Upper lobe of left lung (tissue), 6 donors: ENCODE measurements at places on chromosomes 11 and 22. TPM values are rescaled to one million over a fixed set of nuclear protein-coding genes. Genes with fewer than 3 reads are reported as not detected.

DNA sequence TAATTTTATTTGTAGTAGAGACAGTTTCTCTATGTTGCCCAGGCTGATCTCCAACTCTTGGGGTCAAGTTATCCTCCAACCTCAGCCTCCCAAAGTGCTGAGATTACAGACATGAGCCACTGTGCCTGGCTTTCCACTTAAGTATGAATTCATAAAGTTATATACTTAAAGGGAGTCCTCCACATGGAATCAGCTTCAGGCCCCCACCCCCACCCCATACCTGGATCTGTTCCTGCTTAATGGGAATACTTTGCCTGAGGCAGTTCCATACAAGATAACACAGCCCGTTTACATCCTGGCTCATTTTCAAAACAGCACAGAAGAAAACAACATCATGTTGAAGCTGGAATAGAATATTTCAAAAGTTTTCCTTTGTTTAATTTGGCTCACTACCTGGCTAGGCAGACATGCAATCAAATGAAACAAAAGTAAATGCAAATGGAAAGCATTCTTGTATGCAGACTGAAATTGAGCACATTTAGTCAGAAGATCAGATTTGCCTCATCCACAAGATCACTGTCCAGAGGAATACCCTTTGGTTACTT lies 82.4 kb downstream of the FAT3 start:
- no peak overlapping the region for H3K4me3 ChIP-seq
- H3K36me3 ChIP-seq: no peaks in the 10 kb centered on the region
- H3K27me3 ChIP-seq: no peaks in the 10 kb centered on the region
- DNase-seq: no peak
- no peaks in the 10 kb centered on the region for H3K4me1 ChIP-seq

Gene SLC22A6
- total RNA-seq: not detected

DNA sequence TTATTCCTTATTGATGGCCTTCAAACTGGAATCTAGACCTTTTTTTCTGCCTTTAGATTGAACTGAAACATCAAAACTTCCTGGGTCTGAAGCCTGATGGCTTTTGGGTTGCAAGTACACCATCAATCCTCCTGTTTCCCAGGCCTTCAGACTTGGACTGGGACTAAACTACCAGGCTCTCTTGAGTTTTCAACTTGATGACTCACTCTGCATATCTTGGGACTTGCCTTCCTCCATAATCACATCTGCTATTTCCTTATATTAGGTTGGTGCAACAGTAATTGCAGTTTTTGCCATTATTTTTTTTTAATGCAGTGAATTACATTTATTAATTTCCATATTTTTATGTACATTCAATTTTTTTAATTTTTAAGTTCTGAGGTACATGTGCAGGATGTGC lies 7.0 kb downstream of the OR51B5 start:
- H3K27me3 ChIP-seq: no peaks in the 10 kb centered on the region
- H3K27ac ChIP-seq: no peak overlapping the region
- no peak overlapping the region for H3K4me3 ChIP-seq

DNA sequence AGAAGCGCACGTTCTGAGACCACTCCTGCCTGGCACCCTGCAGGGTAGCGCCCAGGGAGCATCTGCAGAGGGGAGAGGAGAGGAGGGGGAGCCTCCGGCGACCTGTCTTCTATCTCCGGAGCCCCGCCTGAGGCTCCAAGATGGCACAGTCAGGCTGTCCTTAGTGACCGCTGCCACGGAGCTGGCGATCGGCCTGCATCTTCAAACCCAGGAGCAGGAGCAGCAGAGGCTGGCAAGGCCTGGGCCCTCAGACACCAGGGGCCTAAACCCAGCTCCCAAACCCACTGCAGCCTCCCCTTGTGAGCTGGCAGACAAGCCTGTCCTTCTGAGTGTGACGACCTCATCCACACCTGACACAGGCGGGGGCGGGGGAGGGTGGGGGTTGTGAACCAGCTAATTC lies 34.9 kb downstream of the TOLLIP start:
- H3K27me3 ChIP-seq: no peaks in the 10 kb centered on the region
- H3K36me3 ChIP-seq: peaks cover 54% of the 10 kb centered on the region
- no peak for DNase-seq
- H3K4me1 ChIP-seq: no peaks in the 10 kb centered on the region
- H3K27ac ChIP-seq: no peak overlapping the region

- peaks cover 19% of the 10 kb centered on the region for H3K4me1 ChIP-seq
- H3K36me3 ChIP-seq: no peaks in the 10 kb centered on the region
- peak; percentile 58 for DNase-seq
- H3K27me3 ChIP-seq: no peaks in the 10 kb centered on the region
Measured at GRCh38 chr22:32579529-32580220, 105.1 kb downstream of the FBXO7 start.

DNA sequence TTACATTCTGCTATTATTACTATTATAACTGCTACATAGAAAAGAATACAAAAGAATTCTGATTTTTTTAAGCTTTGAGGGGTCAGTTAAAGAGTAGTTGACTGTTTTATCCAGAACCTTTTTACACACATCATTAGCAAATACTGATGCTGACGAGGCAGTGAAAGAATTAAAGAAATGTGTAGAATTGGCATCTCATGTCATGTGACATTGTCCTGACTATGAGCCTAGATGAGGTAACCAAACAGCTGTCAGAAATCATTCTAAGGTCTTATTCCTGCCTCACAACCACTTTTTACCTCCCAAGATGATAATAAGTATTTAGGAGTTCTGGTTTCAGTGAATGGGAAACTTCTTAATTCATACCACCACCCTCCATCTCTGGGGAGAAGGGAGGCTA lies 121.0 kb downstream of the SLC1A2 start:
- no peak for DNase-seq
- H3K36me3 ChIP-seq: no peaks in the 10 kb centered on the region
- no peaks in the 10 kb centered on the region for H3K27me3 ChIP-seq
- no peak overlapping the region for H3K4me3 ChIP-seq
- H3K27ac ChIP-seq: no peak overlapping the region

Gene ADORA2A
- total RNA-seq: 9.6 TPM

Gene ZFTA
- 7.2 TPM for total RNA-seq

DNA sequence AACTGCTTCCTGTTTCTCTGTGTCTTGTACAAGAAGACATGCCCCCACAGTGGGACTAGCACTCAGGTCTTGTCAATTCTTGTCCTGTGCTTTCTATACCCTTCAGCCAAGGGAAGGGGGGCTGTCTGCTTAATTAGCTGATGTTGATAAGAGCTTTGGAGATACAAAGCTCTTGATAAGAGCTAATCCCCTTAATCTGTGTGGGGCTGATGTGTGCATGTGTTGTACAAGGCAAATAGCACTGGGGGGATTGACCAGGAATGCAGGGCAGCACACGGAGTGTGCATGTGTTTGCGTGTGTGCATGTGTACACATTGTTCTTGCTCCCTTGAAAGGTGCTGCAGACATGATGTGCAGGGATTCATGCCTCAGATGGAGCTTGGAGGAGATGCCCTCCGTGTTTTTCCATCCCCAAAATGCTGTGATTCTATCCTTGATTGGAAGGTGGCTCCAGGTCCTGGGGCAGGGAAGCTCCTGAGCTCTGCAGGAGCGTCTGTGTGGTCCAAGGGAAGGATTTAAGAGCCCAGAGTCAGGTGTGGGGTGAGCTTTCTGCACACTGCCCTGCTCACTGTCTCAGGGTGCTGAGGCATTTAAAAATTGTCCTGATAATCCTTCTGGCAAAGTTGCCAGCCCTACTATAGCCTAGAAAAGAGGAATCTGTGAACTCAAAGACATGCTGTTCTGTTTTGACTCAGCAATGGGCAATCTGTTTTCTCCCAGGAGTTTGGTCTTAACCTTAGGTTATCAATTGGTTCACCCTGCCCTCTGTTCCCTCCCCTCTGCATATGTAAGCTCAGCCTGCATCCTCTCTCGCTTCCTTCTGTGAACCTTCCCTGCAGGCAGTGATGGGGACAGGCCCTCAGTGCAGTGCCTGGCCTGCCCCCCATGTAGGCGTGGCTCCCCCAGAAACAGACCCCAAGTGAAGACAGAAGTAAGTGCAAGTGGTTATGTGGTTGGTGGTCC lies 102.0 kb downstream of the GRIK4 start:
- no peak overlapping the region for H3K4me3 ChIP-seq
- no peaks in the 10 kb centered on the region for H3K36me3 ChIP-seq
- peaks cover 7% of the 10 kb centered on the region for H3K4me1 ChIP-seq
- no peaks in the 10 kb centered on the region for H3K27me3 ChIP-seq
- DNase-seq: no peak

GRCh38 chr11:93746101-93746500 lies 4.6 kb downstream of the C11orf54 start:
- no peaks in the 10 kb centered on the region for H3K36me3 ChIP-seq
- H3K4me3 ChIP-seq: no peak overlapping the region
- DNase-seq: no peak
- H3K4me1 ChIP-seq: peaks cover 28% of the 10 kb centered on the region
- no peak overlapping the region for H3K27ac ChIP-seq

DNA sequence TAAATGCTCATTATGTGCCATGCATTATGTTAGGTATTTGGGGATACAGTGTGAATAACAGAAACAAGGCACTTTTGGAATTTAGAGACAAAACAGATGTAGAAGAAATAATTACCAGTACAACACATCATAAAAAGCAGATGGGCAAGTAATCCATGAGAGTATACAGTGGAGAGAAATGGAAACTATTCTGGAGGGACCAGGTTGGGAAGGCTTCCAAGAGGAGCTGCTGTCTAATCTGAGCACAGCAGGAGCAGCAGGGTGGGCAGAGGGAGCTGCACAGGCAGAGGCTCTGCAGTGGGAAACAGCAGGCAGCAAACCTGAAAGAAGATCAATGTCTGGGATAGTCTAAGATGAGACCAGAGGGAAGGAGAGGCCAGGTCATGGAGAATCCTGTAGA lies 268.7 kb upstream of the CCDC90B start:
- no peak overlapping the region for H3K4me3 ChIP-seq
- H3K36me3 ChIP-seq: no peaks in the 10 kb centered on the region
- H3K27me3 ChIP-seq: no peaks in the 10 kb centered on the region

- DNase-seq: peak; percentile 92
- H3K27ac ChIP-seq: peak overlapping the region; percentile 82
- H3K4me3 ChIP-seq: no peak overlapping the region
- H3K4me1 ChIP-seq: peaks cover 11% of the 10 kb centered on the region
- H3K27me3 ChIP-seq: no peaks in the 10 kb centered on the region
Measured at GRCh38 chr11:112321501-112322172, 61.0 kb upstream of the PLET1 start.

DNA sequence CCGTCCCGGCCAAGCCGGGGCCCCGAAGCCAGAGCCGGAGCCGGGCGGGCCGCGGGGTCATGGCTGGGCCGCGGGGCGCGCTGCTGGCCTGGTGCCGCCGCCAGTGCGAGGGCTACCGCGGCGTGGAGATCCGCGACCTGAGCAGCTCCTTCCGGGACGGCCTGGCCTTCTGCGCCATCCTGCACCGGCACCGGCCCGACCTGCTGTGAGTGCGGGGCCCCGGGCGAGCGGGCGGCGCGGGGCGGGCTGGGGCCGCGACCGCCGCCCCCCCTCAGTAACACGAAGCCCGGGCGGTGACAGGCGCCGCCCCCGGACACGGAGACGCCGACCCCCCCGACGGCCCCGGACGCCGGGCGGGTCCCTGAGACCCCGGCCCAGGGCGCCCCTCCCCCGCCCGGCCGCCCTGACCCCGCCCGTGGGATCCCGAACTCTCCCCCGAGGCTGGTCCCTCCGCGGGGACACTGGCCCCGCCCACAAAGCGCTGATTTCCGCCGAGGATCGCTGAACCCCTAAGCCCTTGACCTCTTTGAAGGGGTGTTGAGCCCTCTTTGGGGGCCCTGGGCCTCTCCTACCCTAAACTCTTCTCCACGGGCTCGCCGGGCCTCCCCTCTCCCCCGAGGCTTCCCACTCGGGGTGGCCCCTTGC lies 389 bp downstream of the MICALL1 start:
- H3K4me3 ChIP-seq: peak overlapping the region; percentile 69
- no peaks in the 10 kb centered on the region for H3K36me3 ChIP-seq
- H3K27ac ChIP-seq: peak overlapping the region; percentile 96
- peaks cover 33% of the 10 kb centered on the region for H3K4me1 ChIP-seq

- H3K4me1 ChIP-seq: no peaks in the 10 kb centered on the region
- no peaks in the 10 kb centered on the region for H3K27me3 ChIP-seq
- H3K4me3 ChIP-seq: no peak overlapping the region
- no peaks in the 10 kb centered on the region for H3K36me3 ChIP-seq
Measured at GRCh38 chr22:49405590-49405989, 422.1 kb downstream of the BRD1 start.

GRCh38 chr11:41795004-41795403 lies 335.6 kb upstream of the LRRC4C start:
- H3K27me3 ChIP-seq: no peaks in the 10 kb centered on the region
- no peak overlapping the region for H3K4me3 ChIP-seq
- H3K27ac ChIP-seq: no peak overlapping the region
